ENCODE measurements at places on chromosomes 16 and 17.

- no peak for DNase-seq
Measured at GRCh38 chr16:23679274-23679985, 741 bp downstream of the PLK1 start.

- no peak for DNase-seq
Measured at GRCh38 chr16:85476389-85476788, 136.7 kb upstream of the GSE1 start.

GRCh38 chr17:2701996-2702741 is 9.4 kb downstream of the CLUH start:
- no peak for DNase-seq

- no peak for DNase-seq
Measured at GRCh38 chr16:86640265-86640843, 62.0 kb downstream of the FOXL1 start.

DNA sequence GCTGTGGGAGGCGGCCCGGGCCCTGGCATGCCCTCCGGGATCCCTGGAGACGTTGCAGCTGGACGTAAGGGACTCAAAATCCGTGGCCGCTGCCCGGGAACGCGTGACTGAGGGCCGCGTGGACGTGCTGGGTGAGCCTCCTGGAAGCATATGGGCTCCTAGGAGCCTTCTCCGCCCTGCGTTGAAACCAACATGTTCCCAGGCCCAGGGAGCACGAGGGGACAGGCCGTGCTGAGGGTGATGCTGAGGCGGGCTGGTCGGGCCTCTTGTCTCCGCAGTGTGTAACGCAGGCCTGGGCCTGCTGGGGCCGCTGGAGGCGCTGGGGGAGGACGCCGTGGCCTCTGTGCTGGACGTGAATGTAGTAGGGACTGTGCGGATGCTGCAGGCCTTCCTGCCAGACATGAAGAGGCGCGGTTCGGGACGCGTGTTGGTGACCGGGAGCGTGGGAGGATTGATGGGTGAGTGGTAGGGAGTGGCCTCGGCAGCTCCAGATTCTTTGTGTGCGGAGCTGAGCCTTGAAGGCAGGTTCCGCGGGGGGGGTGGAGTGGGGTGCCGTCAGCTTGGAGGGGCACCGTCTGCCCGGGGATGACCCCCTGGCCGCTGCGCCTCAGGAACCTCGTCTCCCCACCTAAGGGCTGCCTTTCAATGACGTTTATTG is 567 bp downstream of the HSD17B1 start:
- no peak for DNase-seq

DNA sequence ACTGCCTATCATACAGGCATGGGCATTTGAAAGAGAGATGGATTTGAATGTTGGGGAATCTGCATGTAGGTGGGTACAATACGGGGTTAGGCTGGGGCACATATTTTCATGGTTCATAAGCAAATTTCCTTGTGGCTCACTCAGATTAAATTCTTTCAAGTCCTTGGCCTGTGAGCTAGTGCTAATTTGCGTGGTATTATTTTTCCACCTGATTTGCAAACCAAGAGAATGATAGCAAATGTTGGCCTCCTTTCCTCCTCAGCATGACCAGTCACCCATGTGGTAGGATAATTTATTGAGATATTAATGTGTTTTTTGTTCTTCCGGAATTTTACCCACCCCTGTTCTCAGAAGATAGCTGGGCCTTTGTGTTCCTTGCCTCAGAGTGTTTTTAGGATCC is 22.9 kb downstream of the FAM20A start:
- no peak for DNase-seq

GRCh38 chr17:28317966-28318758 is 838 bp upstream of the TMEM97 start:
- DNase-seq: no peak

- no peak for DNase-seq
Measured at GRCh38 chr16:51876601-51876875, 670.4 kb downstream of the TOX3 start.

GRCh38 chr17:9291912-9292560 is 270.7 kb downstream of the NTN1 start:
- DNase-seq: no peak

GRCh38 chr17:71528210-71528609 is 592.6 kb upstream of the SOX9 start:
- no peak for DNase-seq

- no peak for DNase-seq
Measured at GRCh38 chr16:27096375-27096774, 29.6 kb downstream of the C16orf82 start.

DNA sequence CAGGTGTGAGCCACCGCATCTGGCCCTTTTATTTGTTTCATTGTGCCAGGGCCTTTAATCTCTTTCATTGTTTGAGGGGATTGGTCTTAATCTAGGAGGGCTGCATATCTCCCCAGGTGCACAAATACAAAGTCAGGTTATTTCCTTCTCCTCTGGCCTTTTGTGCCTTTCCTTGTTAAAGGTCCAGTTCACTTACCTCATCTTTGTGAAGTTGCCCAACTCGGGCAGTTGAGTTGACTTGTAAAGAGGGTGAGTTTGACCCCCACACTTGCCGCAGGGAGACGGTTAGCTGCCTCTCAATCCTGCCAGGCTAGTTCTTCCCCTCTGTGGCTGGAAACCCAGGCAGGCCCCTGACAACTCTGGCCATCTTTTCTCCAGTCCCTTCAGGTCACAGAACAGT is 33.4 kb downstream of the TMEM92 start:
- no peak for DNase-seq

GRCh38 chr16:23323224-23324030 is 21.3 kb downstream of the SCNN1B start:
- no peak for DNase-seq

GRCh38 chr16:29114574-29114973 is 129.7 kb downstream of the LAT start:
- DNase-seq: no peak

GRCh38 chr16:81251871-81252270 is 13.4 kb downstream of the BCO1 start:
- no peak for DNase-seq

GRCh38 chr16:76292218-76292617 is 15.0 kb downstream of the CNTNAP4 start:
- DNase-seq: peak; percentile 98
